ENCODE measurements at places on chromosomes 2 and 18. TPM values are rescaled to one million over a fixed set of nuclear protein-coding genes. Genes with fewer than 3 reads are reported as not detected.
A peak's percentile ranks its signal among the peaks of the same experiment; 100 is the strongest.

- no peak for DNase-seq
These were observed 146.2 kb upstream of the ITGA4 start for GRCh38 chr2:181310967-181311366.

DNA sequence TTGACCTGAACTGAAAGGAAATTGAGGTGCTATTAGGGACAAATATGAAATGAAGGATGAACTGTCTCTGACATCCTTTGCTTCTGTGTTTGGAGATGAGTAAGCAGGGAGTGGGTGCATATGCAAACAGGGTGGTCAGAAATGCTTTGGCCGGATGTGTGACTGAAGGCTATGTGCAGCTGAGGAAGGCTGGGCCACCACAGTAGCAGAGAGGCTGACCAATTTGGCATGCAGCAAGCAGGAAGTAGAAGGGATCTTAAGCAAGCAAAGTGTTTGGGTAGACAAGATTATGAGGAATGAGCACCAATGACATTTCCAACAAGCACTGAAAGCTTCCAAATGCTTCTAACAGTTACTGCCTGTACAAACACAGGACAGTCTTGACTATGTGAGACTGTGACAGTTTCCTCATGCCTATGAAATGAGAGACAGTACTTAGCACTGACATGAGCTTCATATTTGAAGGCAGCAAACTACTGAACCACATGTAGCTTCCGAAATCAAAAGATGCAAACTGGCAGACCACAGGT lies 3.3 kb upstream of the ACTR3 start:
- DNase-seq = no peak

DNA sequence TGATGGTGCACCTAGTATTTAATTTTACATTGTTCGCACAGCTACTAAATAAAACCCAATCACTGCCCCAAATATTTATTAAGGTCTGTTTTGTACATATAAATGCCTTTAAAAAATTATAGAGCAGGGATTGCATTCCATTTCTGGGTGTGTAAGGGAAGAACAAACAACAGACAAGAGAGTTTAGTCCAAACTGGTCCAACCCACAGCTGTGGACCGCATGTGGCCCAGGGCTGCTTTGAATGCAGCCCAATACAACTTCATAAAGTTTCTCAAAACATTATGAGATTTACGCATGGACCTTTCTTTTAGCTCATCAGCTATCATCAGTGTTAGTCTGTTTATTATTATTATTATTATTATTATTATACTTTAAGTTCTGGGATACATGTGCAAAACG lies 114.8 kb upstream of the LRATD1 start:
- DNase-seq = no peak

NEU2 gene
- not detected for total RNA-seq

DNA sequence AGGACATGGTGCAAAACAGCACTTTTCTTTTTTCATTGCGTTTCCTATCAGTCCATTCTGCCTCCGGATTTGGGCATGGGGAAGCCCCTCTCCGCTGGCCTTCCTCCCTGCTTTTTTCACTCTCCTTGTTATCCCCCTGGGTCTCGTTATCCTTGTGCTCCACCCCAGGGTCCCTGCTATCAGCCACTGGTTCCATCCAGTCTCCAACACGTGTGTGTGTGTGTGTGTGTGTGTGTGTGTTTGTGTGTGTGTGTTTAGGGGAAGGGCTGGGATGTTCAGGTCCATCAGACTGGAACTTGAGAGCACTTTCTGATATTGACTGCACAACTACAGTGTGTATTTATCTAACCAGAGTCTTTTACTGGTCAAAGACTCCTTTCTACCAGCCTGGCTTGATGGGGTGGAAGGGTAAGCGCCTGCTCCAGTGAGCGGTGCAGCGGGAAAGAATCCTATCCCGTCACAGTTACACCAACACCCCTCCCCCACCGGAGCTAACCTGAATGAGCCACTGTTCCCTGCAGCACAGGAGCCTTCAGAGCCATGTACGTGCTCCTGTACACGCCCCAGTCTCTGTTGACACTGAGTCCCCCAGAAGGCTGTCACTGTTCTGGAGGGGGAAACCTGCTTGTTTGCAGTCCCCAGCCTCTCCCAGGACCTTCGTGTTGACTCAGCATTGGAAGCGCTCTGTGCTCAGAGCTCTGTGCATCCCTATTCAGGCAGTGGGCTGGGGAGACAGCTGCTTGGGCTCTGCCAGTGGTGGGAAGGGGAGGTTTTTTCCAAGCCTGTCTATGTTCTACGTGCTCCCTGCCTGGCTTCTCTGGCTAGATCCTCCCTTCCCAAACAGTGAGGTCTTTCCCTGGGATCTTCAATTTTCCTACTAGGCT lies 4.6 kb downstream of the INHA start:
- no peak for DNase-seq

CD8B2 gene
- under 0.01 TPM for total RNA-seq

FSHR gene
- total RNA-seq = under 0.01 TPM

- DNase-seq = no peak
These were observed 64.9 kb upstream of the OTOS start for GRCh38 chr2:240205348-240205747.

DNA sequence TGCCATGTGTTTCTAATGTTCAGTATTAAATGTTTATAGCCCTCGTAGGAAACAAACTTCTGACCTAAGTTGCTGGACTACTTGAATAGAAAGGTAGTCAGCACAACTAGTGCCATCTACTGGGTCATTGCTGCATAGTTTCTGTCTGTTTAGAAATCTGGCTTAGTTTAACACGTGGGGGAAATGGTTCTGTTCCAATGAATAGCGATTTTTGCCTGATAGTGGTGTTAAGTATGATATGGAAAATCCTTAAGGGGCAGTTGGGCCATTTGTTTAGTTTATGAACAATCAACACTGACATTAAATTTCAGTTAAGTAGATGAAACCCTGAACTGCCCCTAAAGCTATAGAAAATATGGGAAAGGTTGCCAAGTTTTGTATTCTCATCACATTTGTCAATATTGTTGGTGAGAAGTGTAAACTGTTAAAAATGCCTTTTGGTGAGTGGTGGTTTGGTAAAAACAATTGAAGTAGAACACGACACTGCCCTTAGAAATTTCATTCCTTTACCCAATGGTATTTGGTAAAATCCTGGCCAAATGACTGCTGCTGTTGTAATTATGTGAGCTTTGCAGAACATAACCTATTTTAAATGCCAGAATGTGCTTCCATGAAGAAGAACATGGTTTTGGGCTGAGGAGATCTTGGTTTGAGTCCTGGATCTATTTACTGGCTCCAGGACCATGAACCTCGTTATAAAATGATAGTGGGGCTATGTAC lies 13.2 kb downstream of the NABP1 start:
- DNase-seq = no peak

CCDC141 gene
- 0.54 TPM for total RNA-seq

RTP5 gene
- total RNA-seq = 1.1 TPM

- DNase-seq = no peak
These were observed 336.5 kb downstream of the TNS1 start for GRCh38 chr2:217666338-217666737.

DNA sequence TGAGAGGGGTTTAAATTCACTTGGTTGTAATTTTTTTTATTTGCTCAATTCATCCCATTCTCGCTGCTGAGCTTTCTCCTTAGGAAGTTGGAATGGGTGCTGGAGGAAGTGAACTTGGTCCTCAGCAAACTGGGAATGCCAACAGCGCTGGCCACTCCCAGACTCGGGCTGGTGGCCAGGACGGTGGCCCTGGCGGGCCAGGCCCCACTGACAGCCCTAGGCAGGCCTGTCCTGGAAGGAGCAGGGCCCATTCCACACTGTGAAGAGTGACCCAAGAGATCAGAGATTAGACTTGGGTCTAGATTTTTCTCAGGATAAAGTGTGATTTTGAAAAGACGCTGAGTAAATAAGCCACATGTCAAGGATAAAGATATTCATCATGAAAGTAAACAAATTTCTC lies 132.7 kb downstream of the HDAC4 start:
- DNase-seq = no peak

MROH2A gene
- not detected for total RNA-seq

GRCh38 chr2:29628108-29628745 lies 293.2 kb downstream of the ALK start:
- DNase-seq = peak; percentile 4

All from hematopoietic multipotent progenitor cell (in vitro differentiated cells).